ENCODE measurements at places on chromosomes 3 and 15.

GRCh38 chr15:95857124-95857757 lies 473.3 kb upstream of the NR2F2 start:
- DNase-seq: no peak

- DNase-seq: no peak
These were observed 320.3 kb downstream of the GAP43 start for GRCh38 chr3:115943579-115943978.

DNA sequence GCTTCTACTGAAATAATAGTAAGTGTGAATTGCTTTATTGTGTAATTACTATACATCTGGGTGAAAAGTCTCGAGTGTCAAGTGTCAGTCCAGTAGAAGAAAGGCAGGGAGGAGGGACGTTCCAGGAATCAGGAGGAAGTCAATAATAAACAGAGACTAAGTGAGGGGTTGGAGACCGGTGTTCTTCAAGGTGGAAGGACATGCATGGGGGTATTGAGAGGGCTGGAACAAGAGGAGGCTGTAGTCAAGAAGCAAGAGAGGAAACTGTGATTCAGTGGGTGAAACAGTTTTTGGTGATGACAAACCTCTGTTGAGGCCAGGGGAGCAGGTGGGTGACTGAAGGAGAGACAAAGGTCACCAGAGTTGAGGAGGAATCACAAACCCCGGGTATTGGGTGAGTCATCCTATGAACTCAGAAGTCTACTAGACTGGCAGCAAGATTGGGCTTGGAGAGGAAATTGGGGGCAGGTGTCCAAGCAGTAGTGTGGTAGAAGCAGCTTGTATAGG lies 11.6 kb upstream of the SCAMP5 start:
- DNase-seq: no peak

DNA sequence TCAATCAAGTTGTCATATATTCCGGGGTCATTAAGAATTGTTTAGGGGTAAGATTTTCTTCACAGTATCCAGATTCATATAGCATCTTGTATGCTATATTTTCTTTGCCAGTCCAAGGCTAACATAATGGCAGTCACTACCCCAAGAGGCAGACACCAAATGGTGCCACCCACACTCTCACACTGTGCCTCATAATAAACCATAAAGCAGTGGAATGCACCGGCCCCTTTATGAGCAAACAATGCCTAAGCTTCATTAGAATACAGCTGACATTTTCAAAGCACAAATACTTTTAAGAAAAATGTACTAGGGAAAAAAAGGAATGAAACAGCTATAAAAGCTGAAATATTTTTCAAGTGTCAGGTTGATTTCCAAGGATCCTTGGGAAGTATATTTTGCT lies 121.6 kb downstream of the TFDP2 start:
- peak; percentile 0 for DNase-seq

GRCh38 chr3:71721651-71722157 lies 3.5 kb downstream of the EIF4E3 start:
- DNase-seq: no peak

DNA sequence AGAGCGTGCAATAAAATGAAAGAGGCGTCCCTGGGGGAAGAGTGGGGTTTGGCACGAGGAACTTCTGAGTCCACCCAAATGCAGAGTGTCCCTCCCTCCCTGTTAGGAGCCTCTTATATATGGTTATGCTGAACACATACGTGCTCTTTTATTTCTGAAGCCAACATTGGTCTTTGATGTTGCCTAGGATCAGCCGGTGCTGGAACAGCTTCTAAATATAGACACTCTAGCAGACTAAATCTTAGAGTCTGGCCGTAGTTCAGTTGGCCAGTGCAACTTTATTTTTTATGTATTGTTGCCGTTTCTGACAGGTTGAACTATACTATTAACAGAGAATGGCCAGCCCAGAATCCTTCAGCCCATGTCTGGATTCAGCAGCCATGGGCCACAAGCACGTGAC lies 128.7 kb downstream of the GHSR start:
- DNase-seq: no peak

DNA sequence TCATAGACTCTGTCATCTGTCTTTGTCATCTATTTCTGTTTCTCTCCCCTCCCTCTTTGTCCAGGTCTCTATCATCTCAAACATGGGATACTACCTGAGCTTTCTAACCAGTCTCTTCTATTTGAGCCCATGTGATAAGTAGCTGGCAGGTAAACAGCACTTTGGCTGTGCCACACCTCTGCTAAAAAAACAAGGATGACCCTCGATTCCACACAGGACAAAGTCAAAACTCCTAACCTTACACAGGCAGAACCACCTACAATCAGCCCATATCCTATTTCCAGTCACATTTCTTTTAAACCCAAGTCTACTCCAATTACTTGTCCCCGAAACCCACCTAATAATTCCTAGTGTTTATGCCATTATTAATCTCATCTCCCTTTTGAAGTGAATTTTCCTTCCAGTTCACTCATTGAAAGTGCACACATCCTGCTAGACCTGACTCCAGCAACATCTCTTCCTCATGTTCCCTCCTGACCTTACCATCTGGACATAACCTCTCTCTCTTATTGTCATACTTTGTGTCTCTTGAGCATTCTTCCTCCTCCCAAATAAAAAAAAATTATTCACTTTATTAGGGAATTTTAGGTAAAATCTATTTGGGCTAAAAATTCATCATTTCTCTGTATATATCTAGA lies 256.1 kb upstream of the ONECUT1 start:
- DNase-seq: no peak

DNA sequence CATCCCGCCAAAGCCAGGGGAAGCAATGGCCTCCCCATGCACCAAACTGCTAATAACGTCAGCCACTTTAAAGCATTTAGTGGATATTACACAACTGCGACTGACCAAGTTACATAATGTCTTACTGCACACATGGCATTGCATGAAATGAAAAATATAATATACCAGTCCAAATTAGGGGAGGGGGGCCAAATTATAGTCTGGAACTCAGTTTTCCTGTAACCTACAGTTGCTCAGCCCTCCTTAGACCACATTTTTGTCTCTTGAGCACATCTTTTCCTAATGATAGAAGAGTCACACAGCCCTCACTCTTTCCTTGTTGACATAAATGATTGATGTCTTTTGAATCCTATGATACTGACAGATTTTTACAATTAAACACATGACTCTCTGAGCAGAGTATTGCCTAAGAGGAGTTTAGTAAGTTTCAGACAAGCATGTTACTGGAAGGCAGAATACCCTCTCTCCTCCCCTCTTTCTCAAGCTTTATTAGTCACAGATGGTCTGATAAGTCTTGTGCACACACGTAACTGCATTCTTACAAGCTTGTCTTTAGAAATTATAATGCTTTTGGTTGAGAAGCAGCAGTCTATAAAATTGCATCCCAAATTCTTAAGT lies 1.1 kb upstream of the PLD1 start:
- no peak for DNase-seq

DNA sequence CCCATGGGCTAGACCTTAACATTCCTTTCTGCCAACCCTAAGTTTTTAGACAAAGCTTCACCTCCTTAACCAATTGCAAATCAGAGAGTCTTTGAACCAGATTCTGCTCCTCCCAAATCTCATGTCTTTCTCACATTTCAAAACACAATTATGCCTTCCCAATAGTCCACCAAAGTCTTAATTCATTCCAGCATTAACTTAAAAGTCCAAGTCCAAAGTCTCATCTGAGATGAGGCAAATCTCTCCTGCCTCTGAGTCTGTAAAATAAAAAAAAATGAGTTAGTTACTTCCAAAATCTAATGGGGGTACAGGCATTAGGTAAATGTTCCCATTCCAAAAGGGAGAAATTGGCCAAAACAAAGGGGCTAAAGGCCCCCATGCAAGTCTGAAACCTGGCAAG lies 43.8 kb upstream of the MYRIP start:
- no peak for DNase-seq

GRCh38 chr15:92922418-92923002 lies 22.4 kb downstream of the CHD2 start:
- DNase-seq: no peak

- no peak for DNase-seq
These were observed 15.0 kb upstream of the SRP14 start for GRCh38 chr15:40053831-40054604.

GRCh38 chr15:20659265-20659664 lies 117.7 kb upstream of the GOLGA6L6 start:
- no peak for DNase-seq
